ENCODE measurements at places on chromosomes 3 and 15.

DNA sequence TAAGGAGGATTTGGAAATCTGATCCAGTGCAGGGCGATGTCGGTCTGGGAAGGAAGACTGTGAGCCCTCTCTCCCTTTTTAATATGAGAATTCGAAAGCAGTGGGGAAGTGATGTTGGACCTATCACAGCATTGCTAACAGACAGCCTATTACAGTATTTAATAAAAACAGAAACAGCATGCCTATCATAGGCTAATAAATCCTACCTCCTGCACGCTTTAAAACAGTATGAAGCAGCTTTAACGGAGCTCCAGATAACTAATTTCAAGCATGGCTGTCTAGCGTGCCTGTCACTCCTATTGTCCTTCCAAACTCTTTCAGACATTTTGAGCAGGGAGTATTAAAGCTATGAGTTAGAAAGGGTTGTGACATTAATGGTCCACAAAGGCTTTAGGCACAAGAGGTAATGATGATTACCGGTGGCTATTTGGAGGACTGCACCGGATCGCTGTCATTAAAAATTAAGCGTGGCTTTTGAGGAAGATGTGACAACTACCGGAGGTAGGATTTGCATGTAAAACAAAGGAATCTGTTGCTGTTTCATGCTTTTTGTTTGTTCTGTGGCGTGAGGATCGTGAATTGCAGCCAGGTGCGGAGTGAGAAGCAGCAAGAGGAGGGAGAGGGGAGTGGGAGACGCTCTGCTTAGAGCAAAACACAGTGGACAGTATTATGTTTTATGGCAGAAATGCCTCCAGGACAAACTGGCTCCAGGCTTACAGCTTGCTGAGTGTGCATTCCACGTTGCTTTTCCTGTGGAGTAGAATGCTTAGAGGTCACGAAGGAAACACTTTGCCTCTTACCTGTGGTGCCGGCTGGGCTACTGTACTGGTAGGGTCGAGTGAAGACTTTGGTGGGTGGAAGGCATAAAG lies at the start of gene KCNMB2:
Gene KCNMB2, plus strand, starts transcription at position 226 of the 869 bp plus-strand sequence.
- DNase-seq, result peak; percentile 23

- DNase-seq, result no peak
Observed at GRCh38 chr15:56281145-56281544, 37.5 kb upstream of the RFX7 start.

GRCh38 chr3:58596834-58597518 lies 19.8 kb upstream of the FAM107A start:
- no peak for DNase-seq

GRCh38 chr15:94360251-94360685 lies 128.9 kb downstream of the MCTP2 start:
- DNase-seq, result no peak

DNA sequence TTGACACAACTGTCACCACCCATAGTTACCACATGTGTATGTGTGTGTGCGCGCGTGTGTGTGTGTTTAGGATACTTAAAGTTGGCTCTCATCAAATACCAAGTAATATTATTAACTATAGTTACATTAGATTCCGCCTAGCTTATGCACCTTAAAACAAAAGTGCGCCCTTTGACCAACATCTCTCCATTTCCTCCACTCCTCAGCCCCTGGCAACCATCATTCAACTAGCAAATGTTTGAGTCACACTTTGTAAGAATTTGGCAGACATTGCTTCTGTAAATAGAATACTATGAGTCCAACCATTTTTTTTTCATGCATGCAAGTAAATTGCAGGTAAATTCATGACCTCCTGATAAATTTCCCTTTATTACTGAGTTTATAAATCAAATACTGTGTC lies 169.3 kb downstream of the GBE1 start:
- DNase-seq, result no peak

DNA sequence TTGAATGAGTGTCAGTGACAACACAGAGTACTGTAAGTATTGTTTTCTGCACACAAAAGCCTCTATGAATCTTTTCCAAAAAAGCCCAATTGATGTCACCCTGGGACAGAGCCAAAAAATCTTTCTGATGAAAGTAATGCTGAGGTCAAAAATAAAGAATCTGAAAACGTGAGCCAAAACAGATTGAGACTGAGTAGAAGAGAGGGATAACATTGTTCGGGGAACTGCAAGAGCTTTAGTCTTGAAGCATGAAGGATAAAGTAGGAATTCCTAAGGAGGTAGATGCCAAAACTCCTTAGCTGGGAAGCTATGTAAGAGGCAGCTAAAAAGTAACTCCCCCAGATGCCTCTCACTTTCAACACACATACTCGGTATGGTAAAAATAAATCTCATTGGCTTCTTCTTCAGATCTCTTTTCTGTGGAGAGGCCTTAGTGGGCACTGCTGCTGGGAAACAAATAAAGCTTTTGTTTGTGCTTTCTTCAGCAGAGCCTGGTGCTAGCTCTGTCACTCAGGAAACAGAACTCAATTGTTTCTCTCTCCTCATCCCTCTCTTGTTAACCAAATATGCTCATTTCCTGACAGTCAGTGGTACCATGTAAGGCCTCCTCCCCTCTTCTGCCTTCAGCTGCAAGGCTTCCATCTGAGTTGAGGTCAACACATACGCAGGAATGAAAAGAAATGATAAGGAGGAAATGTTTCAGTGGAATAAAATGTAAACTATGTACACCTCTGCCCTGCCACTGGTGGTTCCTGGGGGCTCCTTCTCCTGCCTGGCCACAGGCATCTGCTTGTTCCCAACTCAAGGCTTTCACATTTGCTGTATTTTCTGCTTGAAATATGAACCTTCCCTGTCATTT lies 58.1 kb downstream of the CD200 start:
- DNase-seq, result no peak

GRCh38 chr3:190224863-190225692 lies 97.2 kb downstream of the CLDN1 start:
- DNase-seq, result no peak
